ENCODE measurements at places on chromosomes 3 and 15. TPM values are rescaled to one million over a fixed set of nuclear protein-coding genes. Genes with fewer than 3 reads are reported as not detected.

The NECTIN3 gene
- 34.4 TPM for total RNA-seq

The FANCD2OS gene
- total RNA-seq = not detected

The P2RY1 gene
- total RNA-seq = not detected

The LMAN1L gene
- total RNA-seq = not detected

The SKOR1 gene
- 0.05 TPM for total RNA-seq

The RBPMS2 gene
- total RNA-seq = not detected

The LTF gene
- total RNA-seq = 2.2 TPM

The GLDN gene
- total RNA-seq = not detected

The PLSCR2 gene
- total RNA-seq = not detected

The CFAP100 gene
- not detected for total RNA-seq

The CDHR4 gene
- not detected for total RNA-seq

The ITGA11 gene
- 29.2 TPM for total RNA-seq

The STRIT1 gene
- total RNA-seq = not detected

The GOLGA6L7 gene
- total RNA-seq = not detected

The TRIM42 gene
- not detected for total RNA-seq

The ARID3B gene
- total RNA-seq = 0.36 TPM

The ALDH1L1 gene
- total RNA-seq = not detected

The CADPS gene
- total RNA-seq = not detected

The TMCO5A gene
- total RNA-seq = not detected

The PLA2G4B gene
- 2.0 TPM for total RNA-seq

The IQCH gene
- total RNA-seq = 6.9 TPM

The DPPA2 gene
- total RNA-seq = not detected

The PLA2G4D gene
- not detected for total RNA-seq

The TGM5 gene
- total RNA-seq = not detected

The C15orf39 gene
- total RNA-seq = 3.4 TPM

The MPI gene
- 334 TPM for total RNA-seq

The SLC51A gene
- not detected for total RNA-seq

The CACNA1D gene
- not detected for total RNA-seq

The NR2F2 gene
- total RNA-seq = 6.5 TPM

The LXN gene
- not detected for total RNA-seq

The GP5 gene
- 0.31 TPM for total RNA-seq

The CEP97 gene
- 21.1 TPM for total RNA-seq

The WDR76 gene
- 4.1 TPM for total RNA-seq

The PRR20G gene
- total RNA-seq = not detected

The PLAAT1 gene
- not detected for total RNA-seq

The GOLGA8G gene
- not detected for total RNA-seq

The NMB gene
- total RNA-seq = 4.9 TPM

The BFSP2 gene
- total RNA-seq = not detected

The CGGBP1 gene
- total RNA-seq = 77.0 TPM

The NANOGP8 gene
- total RNA-seq = not detected

The C3orf18 gene
- total RNA-seq = 14.0 TPM

The PRR23E gene
- not detected for total RNA-seq
